ENCODE measurements at places on chromosomes 16 and 17.

DNA sequence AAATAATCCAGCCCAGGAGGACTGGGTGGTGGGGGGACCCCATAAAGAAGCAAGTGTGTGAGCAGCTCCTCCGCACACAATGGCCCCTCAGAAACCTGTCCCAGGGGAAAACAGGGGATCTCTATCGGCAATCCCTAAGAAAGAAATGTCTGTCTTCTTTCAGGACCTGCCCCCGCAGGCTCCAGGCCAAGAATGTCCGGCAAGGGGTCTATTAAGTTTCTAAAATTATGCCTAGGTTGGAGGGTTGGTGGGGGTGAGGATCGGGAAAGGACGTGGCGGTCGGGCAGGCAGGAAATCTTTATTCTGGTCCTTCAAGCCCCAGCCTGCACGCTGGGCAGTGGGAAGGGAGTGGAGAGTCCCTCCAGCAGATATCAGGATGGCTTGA, 23.4 kb upstream of the LITAF start:
- DNase-seq = no peak

GRCh38 chr16:82730901-82731300, 104.1 kb downstream of the CDH13 start:
- DNase-seq = no peak

DNA sequence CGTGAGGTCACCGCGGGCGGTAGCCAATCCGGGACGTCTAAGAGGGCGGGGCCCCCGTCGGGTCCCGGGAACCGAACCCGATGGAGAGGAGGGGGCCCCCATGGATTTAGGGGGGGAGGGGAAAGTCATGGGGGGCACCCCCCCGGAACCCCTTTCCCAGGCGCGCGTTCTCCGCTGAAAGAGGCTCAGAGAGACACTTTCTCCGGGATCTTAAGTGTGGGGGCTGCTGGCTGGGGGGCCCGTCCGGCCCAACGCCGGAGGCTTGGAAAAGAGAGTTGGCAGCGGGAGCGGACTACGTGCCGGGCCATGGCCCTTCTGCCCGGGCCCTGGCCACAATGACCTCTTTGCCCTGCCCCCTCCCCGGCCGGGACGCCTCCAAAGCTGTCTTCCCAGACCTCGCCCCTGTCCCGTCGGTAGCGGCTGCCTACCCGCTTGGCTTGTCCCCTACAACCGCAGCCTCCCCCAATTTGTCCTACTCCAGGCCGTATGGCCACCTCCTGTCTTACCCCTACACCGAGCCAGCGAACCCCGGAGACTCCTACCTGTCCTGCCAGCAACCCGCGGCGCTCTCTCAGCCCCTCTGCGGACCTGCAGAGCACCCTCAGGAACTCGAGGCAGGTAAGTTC, at the start of gene DLX4:
Gene DLX4, plus strand, starts transcription at position 57 of the 626 bp plus-strand sequence. Its CDS starts 279 bp downstream, at position 336.
- no peak for DNase-seq

- DNase-seq = no peak
These were observed 1287.8 kb upstream of the CDH8 start for GRCh38 chr16:63323722-63324705.

- no peak for DNase-seq
These were observed 43.4 kb downstream of the CCDC42 start for GRCh38 chr17:8701221-8701620.

DNA sequence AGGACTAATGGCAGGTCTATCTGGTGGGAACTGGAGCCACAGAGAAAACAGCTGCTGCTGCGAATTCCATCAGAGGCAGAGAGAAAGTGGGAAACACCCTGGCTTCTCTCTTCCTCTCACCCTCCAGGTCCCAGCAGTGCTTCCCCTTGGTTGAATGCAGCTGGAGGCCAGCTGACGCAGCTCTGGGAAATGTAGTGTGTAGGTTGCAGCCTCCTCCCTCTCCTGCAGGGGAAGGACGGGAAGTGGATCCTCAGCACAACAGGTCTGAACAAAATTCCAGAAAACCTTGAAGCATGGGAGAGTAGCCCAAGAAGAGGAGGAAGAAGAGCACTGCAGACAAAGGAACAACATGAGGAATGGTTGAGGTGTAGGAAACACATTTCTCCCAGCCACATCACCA, 67.8 kb upstream of the MMP2 start:
- DNase-seq = no peak

DNA sequence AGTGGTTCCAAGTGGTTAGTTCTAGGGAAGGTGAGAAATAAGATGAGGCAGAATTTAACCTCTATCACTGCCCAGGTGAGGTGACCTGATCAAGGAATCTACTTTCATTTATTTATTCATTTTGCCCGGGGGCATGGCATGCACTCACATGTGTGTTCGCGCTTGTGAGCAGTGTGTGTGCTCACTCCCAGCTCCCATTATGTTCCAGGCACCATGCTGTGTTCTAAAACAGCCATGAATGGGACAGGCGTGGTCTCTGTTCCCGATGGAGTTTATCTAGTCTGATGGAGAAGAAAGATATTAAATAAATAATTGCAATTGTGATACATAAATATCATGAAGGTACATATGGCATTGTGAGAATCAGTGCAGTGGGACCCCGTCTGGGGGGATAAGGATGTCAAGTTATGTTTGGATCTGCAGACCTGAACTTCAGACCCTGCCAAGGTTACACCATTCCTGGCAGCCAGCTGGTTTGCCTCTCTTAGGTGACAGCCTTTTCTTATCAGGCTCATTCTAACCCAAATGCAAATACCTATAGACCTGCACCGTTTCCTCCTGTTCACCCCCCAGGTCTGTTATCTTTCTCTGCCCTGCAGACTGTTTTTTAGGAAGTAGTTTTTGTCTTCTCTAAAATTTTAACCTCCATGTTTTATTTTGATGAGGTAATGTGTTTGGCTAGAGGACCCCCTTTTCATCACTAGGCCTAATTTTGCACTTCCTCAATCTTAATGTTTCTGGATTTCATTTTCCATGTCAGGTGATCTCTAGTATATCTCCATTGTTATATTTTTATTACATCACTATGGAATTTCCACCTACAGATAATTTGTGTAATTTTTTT, 11.8 kb downstream of the CYB5B start:
- no peak for DNase-seq

- no peak for DNase-seq
These were observed 3.4 kb downstream of the HOXB3 start for GRCh38 chr17:48586355-48587258.

GRCh38 chr16:30784215-30784614, 2.8 kb downstream of the ZNF629 start:
- DNase-seq = no peak

- DNase-seq = no peak
These were observed 128.7 kb downstream of the RPTOR start for GRCh38 chr17:80673152-80673920.

- no peak for DNase-seq
These were observed 237.3 kb upstream of the CIBAR2 start for GRCh38 chr16:85349365-85350145.

GRCh38 chr16:27198451-27199234, 4.7 kb upstream of the KDM8 start:
- DNase-seq = no peak

GRCh38 chr17:34825102-34825501, 136.2 kb downstream of the CCT6B start:
- no peak for DNase-seq

- no peak for DNase-seq
These were observed 528 bp downstream of the TERB1 start for GRCh38 chr16:66800856-66801255.

GRCh38 chr17:65876985-65877384, 314.9 kb downstream of the CEP112 start:
- no peak for DNase-seq

DNA sequence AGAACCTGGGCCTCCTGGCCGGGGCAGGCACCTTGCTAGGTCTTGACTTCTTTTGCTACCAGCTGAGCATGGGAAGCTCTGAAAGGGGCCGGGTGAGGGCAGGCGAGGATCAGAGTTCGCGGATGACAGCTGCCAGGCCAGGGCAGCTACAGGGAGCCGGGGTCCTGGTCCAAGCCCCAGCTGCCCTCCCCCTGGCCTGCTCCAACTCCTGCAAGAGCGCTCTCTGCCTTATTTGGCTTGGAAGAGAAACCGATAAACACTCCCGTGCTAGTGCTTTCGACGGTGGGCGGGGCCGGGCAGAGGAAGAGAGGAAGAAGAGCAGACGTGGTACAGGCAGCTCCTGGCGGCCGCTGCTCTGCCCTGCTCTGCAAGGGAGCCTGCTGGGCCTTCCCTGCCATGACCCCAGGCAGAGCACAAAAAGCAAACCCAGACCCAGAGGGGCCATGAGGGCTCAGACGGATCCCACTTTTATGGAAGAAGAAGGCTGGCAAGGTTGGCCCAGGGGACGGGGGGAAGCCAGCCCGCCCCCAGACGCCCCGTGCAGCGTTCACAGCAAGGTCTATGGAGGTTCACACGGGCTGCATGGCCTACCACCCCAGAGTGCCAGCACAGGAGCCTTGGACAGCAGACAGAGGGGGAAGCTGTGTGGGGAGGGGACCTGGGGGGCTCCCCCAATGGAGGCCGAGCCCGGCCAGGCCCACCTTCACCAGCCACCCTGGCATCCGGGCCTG, 25.6 kb downstream of the PIEZO1 start:
- no peak for DNase-seq

DNA sequence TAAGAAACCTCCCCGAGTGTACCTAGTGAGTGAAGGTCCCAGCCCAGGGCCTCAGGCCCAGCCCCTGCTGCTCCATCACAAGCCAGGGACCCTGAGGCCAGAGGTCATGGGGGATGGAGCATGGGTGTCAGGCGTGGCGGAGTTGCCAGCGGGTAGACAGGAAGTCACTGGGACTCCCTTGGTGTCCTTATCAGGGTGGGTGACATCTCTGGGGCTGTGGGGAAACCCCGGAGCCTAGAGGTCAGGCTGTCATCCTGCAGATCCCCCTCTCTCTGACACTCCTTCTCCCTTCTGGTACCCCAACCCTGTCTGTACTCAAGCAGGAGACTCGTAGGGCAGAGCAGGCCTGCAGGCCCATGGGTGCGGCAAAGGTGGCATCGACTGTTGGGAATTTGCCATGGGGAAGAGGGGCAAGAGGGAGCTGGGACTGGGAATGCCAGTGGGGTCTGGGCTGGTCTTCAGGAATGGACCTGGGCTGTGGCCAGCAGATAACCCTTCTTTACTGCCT, 10.8 kb upstream of the ADGRG1 start:
- DNase-seq = no peak

- no peak for DNase-seq
These were observed 345 bp downstream of the TSC2 start for GRCh38 chr16:2048116-2048543.

- DNase-seq = peak; percentile 21
These were observed 186.4 kb downstream of the BCAS3 start for GRCh38 chr17:60863892-60864707.

- DNase-seq = no peak
These were observed 28.3 kb upstream of the SLC38A10 start for GRCh38 chr17:81323411-81323868.

- no peak for DNase-seq
These were observed 64.1 kb downstream of the RMI2 start for GRCh38 chr16:11409398-11409797.

DNA sequence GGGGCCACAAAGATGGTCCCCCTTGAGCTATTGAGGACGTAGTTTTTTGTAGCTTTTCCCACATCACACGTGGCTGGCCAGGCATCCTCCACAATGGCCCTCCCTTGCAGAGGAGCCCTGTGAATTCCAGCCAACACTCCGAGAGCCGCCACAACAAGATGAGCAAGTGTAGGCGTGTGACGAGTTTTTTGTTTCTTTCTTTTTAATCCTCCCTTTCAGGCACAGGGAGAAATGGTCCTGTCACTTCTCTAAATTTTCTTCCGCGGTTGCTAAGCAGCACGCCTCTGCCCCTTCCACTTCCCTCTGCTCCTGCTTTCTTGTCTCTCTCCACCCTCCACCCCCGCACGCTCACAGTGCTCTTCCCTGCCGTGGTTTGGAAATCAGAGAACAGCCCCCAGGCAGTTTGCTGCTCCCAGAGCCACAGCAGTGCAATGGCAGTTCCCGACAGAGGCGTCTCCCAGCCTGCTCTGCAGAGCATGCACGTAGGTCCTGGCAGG, 68.0 kb upstream of the MRTFB start:
- DNase-seq = peak; percentile 38

GRCh38 chr17:58382872-58383242, 30.9 kb upstream of the SUPT4H1 start:
- no peak for DNase-seq

- no peak for DNase-seq
These were observed 177.8 kb upstream of the PMFBP1 start for GRCh38 chr16:72349719-72350118.

GRCh38 chr17:66123163-66123562, 68.8 kb downstream of the CEP112 start:
- DNase-seq = peak; percentile 19

- DNase-seq = no peak
These were observed 30.2 kb downstream of the CDRT4 start for GRCh38 chr17:15437303-15437635.

GRCh38 chr17:77942112-77942988, 16.2 kb upstream of the TNRC6C start:
- DNase-seq = no peak

DNA sequence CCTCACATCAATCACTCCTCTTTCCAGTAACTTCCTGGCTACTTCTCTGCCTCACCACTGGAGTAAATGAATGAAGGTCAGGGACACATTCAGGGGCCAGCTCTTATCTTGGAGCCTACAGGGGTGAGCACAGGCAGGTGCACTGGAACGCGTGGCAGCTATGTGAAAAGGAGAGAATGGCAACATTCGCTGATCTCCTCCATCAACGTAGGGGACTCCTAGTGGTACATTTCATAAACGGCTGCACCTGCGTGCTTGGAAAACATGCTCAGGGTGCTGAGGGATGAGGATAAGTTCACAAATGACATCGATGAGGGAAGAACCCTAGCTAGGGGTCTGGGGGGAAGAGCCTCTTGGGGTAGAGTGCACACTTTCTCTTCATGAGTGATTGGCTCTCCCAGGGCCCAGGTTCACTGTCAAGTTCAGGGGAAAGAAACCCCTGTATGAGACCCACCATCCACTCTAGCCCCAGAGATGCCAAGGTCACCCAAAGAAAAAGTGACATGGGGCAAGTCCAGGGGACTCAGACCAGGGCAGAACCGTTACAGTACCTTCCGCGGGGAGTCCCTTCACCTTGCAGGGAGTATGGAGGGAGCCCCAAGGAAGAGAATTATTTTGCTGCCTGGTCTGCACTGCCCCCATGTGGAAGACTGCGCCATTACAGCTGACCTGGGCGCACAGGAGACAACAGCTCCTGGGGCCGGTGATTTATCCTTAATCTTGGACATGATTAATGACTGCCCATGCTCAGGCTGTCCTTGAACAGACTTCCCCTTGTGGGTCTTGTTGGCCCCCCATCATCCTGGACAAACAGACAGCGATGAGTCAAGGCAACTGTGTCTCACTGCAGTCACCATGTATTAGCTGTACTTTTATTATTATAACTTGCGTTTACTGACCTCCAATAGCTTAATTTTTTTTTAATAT, 30.1 kb downstream of the VAC14 start:
- no peak for DNase-seq
